ENCODE measurements at places on chromosomes 2 and 18. TPM values are rescaled to one million over a fixed set of nuclear protein-coding genes. Genes with fewer than 3 reads are reported as not detected.

DNA sequence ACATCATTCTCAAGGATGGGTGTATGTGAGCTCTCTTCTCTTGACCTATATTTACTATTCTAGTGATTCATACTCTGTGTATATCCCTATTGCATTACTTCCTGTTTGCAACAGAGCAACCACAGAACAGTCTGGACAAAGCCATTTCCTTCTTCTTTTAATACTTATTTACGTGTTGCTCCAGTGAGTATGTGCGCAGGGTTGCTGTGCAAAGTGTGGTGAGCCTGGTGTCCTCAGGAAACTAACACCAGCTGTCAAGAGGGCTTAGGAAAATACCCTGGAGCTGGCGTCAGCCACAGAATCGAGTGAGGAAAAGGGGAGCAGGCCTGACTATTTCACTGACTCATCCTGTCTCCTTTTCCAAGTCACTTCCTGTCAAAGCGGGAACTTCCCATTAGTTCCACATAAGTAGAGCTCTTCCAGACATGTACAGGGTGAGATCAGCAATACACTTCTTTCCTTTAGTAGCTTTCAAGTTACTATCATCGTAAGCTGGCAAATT lies 214.1 kb upstream of the COPS8 start:
- DNase-seq, result no peak

GRCh38 chr2:189466656-189467055 lies 25.4 kb downstream of the WDR75 start:
- DNase-seq, result no peak

- DNase-seq, result no peak
Observed at GRCh38 chr2:10774394-10774793, 38.2 kb downstream of the PDIA6 start.

The DQX1 gene
- total RNA-seq, result not detected

The CENPA gene
- not detected for total RNA-seq

The PLEK gene
- 10.8 TPM for total RNA-seq
